ENCODE measurements at places on chromosomes 3 and 15.
A peak's percentile ranks its signal among the peaks of the same experiment; 100 is the strongest.

DNA sequence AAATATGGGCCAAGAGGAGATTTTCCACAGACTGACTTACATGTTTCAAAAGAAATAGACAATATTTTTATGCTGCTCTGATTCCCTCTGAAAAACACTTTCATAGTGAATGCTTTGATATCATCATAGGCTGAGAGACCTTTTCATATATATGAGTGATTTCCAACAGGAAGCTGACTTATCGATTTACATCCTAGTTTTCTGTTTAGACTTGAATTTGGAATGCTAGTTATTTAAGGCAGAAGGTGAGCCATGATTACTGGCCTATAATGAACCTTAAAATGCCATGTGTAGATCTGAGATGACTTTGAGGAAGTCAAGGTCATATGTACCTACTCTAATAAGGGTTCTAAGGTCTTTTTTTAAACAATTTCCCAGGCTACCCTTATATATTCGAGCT lies 1126.1 kb downstream of the ROBO1 start:
- DNase-seq, result no peak

DNA sequence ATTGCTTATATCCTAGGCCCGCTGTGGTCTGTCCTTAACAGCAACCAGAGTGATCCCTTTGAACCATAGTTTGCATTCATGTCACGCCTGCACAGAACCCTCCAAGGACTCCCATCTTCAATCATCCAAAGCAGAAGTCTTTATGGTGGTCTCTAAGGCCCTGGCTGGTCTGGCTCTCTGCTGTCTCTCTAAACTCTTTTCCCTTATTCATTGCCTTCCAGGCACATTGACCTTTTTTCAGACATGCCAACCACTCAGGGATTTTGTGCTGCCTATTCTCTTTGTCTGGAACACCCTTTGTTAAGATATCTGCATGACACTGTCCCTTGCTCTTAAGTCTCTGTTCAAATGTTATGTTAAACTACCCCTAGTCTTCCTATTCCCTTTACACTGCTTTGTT lies 21.9 kb upstream of the ZBTB47 start:
- DNase-seq, result no peak

- no peak for DNase-seq
Measured at GRCh38 chr15:83786336-83786735, 132.4 kb downstream of the ADAMTSL3 start.

GRCh38 chr3:160005004-160005403 lies 16.4 kb downstream of the IL12A start:
- no peak for DNase-seq

GRCh38 chr3:14429237-14429636 lies 26.8 kb downstream of the SLC6A6 start:
- DNase-seq, result no peak

DNA sequence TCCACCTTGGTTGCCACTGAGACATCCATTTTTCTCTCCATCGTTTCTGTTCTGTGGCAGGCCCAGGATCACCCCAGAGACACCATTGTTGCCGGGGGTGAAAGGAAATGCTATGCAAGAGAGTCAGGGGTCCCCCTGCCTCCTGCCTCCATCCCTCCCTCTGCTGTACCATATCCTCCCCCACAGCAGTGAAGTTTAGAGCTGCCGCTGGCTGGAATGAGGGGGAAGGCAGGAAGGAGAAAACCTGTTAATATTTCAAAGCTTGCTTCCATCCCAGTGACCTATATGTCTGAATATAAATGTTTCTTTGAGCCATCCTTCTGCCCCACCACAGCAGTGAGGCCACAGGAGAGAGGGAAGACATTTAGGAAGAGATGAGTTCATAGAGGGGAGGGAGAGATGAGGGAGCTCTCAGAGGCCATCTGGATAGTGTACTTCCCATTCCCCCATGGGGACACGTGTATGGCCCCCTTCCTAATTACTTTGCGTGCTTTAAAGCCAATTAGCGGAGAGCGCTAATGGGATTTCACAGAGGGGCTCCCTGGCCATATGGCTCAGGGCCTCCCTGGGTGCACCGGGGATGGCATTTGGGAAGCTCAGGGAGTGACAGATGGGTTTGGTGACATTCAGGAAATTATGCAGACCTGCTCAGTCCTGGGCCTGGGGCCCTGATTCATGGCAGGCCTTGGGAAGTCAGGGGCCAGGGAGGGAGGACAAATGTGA lies 40.4 kb upstream of the CHRNB4 start:
- DNase-seq, result no peak

GRCh38 chr3:192129586-192129985 lies 597.8 kb downstream of the FGF12 start:
- no peak for DNase-seq

DNA sequence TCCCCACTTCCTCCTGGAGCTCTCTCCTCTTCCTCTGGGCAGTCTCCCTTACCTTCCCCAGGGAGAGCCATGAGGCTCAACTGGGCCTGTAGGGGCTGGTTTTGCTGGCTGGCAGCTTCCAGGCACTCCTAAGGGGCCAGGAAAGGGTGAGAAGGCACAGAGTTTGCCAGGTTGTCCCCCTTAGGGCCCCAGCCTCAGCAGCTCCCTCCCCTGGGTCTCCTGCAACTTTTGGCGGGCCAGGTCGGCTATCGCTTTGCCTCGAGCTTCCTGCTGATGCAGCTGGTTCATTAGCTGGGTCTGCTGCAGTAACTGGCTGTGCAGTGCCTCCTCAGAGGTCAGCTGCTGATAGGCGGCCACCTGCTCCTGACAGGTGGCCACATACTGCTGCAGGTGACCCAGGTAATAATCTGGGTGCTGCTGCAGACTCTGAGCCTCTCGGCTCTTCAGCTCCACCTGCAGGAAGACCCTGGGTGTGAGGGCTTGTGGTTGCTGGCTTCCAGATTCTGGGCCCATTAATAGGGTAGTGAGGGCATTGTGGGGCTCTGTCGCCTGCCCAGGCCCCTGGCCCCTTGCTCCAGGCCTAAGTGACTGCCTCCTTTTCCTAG lies 29.7 kb upstream of the OR4F6 start:
- no peak for DNase-seq

DNA sequence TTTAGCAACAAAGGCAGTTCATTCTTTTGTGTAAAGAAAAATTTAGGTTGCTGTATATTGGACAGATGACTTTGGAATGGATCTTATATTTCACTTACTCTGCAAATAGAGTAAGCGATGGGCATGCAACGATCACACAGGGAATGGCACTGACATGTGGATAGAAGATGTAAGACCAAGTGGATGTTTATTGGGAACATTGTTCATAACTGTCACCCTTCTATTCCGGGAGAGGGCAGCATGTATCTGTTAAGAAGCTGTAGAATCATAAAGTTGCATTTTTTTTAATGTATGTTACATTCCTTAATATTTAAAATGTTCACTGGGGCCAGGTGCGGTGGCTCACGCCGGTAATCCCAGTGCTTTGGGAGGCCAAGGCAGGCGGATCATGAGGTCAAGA lies 41.2 kb downstream of the HPS3 start:
- DNase-seq, result no peak

DNA sequence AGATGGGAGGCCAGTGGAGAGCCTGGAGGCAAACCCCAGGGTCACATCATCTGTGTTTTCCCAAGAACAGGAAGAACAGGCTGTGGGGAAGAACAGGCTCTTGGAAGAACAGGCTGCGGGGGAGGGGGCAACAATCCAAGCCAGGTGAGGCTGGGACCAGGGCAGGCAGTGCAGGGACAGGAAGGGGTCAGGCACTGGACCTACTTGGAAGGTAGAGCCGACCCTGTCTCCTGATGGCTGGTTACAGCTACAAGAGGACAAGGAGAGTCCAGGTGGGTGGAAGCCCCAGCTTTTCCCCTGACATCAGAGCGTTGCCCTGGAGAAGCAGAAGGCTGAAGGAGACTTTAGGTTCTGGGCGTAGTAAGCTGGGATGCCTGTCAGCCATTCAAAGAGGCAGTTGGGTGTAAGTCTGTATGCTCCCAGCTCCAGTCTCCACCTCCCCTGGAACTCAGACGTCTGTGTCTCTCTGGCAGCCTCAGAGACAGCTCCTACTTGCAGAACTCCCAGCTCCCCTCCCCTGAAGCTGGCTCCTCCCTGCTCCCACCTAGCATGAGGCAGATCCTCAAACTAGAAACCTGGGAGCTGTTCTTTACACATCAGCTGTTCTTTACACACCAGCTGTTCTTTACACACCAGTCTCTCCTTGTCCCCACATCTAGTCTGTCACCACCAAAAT lies 130.9 kb downstream of the DNAJB8 start:
- DNase-seq, result no peak

- peak; percentile 37 for DNase-seq
Measured at GRCh38 chr15:100849021-100849854, 30.4 kb upstream of the ALDH1A3 start.

DNA sequence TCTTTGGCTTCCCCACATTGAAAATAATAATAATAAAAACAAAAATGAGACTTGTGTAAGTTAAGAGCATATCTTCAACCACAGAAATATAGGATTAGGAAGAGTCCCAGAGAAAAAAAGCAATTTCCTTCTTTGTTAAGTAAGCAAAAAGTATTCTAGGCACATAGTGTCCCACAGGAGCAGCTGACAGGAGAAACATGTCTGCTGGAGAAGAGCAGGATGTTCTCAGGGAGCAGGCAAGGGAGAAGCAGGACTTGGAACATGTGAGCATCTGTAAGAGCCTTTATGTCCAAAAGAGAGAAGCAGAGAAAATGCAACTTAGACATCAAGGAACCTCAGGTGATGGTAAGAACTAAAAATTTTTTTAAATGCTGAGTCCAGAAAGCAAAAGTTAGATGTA lies 39.0 kb downstream of the TTC23 start:
- no peak for DNase-seq

GRCh38 chr3:123053107-123053506 lies 13.7 kb upstream of the PDIA5 start:
- no peak for DNase-seq

DNA sequence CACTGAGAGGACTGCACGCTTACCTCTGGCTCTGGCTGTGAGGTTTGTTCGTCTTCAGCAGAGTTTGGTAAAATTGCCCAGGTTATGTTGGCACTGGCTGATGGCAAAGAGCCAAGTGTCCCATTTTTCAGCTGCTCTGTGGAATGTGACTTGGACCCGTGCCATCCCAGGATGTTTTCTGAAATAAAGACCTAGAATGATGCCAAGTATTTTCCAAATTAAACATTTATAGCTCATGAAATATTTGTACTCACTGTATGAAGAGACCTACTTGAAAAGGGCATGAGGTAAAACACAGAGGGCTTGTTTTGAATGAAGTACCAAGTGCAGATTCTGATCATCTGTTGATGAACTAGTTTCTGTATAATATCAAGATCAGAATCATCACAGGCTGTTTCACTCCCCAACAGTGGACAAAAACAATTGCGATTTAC lies 200.5 kb downstream of the STT3B start:
- DNase-seq, result no peak

- DNase-seq, result no peak
Measured at GRCh38 chr15:48828906-48829305, 18.0 kb upstream of the CEP152 start.

DNA sequence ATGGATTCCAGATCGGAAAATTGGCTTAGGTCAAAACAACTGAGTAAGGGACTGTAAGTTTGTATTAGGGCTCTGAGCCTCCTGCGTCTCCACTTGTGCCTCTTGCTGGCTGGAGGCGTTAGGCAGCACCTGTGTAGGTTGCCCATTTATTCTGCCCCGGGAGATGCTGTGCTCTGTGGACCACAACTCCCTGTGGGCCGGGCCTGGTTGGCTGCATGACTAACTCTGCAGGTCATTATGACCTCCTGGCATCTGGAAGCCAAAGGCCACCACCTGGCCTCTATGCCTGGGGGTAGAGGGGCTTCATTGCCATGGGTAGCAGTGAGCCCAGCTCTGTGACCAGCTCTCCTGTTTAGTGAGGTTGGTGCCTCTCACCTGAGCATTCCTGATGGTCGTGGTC lies 36.0 kb upstream of the BDH1 start:
- DNase-seq, result no peak

DNA sequence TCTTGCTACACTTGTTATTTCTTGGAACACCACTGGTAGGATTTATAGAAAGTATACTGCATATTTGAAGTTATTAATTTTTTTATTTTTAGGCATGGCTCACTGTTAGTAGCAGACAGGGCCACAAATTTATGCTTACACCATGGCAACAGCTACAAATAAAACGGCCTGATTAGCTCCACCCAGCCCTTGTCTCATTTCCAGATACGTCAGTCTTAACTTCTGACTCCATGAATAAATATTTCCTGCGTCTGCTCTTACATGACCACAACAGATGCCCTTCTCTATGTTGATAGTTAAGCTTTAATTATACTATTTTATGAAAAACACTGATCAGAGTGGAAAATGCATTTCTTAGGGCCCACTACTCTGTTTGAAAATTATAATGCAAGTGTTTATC lies 62.3 kb upstream of the CPOX start:
- no peak for DNase-seq

- DNase-seq, result no peak
Measured at GRCh38 chr15:70383856-70384255, 286.1 kb upstream of the TLE3 start.

GRCh38 chr15:29795610-29796009 lies 26.7 kb downstream of the TJP1 start:
- DNase-seq, result no peak

GRCh38 chr15:83813682-83814081 lies 159.8 kb downstream of the ADAMTSL3 start:
- DNase-seq, result no peak

DNA sequence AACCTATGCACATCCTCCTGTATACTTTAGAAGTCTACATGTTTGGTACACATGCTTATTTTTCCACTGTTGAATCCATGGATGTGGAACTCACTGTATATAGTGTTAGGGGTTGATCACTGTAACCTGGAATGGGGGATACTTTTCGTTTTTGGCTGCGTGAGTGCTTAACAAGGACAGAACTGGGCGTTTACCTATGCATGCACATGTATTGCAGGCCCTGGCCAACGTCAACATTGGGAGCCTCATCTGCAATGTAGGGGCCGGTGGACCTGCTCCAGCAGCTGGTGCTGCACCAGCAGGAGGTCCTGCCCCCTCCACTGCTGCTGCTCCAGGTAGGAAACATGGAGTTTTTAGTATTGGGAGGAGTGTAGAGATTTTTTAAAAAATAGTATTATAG lies 2.3 kb downstream of the RPLP1 start:
- no peak for DNase-seq

DNA sequence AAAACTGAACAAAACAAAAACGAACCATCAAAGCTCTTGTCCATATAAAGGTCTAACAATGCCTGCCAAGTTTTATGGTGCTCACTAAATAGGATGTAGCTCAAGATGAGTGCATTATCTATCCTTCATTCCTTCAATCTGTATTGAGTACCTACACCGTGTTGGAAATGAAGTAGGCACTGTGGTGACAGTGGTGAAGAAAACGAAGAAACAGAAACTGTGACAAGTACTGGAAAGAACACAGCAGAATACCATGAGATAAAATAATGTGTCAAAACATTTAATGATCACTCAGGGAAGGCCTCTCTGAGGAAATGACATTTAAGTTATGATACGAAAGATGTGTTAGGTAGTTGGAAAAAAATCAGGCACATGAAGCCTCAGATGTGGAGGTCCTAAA lies 36.2 kb downstream of the CBLB start:
- no peak for DNase-seq

DNA sequence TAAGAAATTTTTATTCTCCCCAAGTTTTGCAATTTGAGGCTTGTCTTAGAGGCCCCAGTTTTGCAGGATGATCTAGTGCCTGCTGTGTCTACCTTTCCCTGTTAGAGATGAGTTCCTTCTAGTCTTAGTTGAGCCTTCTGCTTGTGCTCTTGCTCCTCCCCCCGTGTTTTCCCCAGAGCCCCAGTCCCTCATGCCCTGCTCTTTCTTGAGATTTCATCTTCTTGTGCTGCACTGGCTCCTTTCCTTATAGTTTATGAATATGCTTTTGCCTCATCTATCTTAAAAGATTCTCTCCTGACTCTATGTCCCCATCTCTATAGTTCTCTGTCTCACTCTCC lies 4.7 kb downstream of the GAP43 start:
- no peak for DNase-seq

Data from activated CD8-positive, alpha-beta memory T cell treated with anti-CD3 and anti-CD28 coated beads for 1 hour (primary cell).